ENCODE measurements at places on chromosomes 6 and 20. TPM values are rescaled to one million over a fixed set of nuclear protein-coding genes. Genes with fewer than 3 reads are reported as not detected.

GRCh38 chr6:128929869-128930268, 46.9 kb downstream of the LAMA2 start:
- peak; percentile 26 for DNase-seq

DNA sequence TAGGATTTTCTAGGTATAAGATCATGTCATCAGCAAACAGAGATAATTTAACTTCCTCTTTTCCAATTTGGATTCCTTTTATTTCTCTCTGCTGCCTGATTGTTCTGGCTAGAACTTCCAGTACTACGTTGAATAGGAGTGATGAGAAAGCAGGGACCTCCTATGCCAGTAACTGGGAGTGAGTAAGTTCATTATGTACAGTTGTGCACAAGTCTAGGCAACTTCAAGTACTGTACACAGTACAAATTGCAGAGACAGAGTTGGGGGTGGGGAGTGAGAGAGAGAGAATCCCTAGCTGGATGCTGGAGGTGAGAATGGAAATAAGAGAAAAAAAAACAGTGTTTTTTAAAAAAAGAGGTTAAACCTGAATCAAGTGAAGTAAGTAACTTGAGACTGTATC, 210.2 kb downstream of the MMUT start:
- DNase-seq, result no peak

DNA sequence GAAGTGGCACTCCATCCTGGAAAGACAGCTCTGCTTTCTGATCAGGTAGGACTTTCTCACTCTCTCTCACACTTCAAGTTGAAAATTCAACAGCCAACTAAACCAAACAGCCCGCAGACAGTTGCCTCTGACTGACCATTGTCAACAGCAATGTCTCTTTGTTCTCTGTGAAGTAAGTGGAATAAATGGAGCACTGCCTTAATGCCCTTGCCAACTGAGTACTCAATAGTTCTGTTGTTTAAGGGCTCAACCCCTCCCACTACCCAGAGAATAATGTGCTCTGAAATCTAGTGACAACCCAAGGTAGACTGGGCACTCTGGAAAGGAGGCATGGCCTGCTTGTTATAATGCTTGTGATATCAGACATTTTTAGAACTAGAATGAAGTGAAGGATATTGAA, 16.8 kb upstream of the BCLAF1 start:
- DNase-seq, result no peak

- DNase-seq, result no peak
Observed at GRCh38 chr6:34714663-34715062, 18.1 kb upstream of the ILRUN start.

DNA sequence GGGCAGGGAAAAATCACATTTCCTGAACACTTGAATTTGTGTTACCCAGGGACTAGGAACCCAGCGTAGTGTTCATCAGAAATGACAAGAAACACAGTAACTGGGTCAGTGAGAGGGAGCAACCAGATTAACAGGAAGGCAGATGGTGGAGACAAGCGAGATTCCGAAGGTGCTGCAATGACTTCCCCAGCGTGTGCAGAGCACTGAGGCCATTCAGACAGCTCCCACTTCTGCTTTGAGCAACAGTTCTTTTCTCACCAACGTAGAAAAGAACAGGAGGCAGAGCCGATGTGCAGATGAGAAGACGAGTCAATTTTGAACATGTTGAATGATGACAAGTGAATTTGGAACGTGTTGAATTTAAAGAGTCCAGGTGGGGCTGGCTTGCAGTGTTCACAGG, 63.1 kb upstream of the IFNGR1 start:
- DNase-seq, result no peak

DNA sequence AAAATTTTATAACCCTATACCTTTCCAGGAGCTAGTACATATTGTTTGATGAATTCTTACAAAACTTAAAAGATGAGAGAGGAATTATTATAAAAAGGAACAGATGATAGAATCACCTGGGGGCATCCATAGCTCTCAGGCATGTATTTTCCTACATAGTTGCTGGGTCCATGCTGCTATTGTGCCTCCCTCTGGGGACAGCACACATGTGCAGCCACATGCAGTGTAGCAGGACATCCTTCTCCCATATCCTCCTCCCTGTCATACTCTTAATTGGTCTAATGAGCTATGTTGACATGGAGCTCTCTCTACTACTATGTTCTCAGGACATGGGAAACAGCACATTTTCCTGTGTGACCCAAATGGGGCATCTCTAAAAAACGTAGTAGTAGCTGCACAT, 898.2 kb upstream of the MAP3K7 start:
- DNase-seq, result no peak

- DNase-seq, result no peak
Observed at GRCh38 chr6:37305841-37306425, 47.9 kb upstream of the RNF8 start.

GRCh38 chr20:2892376-2892775, 19.1 kb downstream of the PTPRA start:
- no peak for DNase-seq

DNA sequence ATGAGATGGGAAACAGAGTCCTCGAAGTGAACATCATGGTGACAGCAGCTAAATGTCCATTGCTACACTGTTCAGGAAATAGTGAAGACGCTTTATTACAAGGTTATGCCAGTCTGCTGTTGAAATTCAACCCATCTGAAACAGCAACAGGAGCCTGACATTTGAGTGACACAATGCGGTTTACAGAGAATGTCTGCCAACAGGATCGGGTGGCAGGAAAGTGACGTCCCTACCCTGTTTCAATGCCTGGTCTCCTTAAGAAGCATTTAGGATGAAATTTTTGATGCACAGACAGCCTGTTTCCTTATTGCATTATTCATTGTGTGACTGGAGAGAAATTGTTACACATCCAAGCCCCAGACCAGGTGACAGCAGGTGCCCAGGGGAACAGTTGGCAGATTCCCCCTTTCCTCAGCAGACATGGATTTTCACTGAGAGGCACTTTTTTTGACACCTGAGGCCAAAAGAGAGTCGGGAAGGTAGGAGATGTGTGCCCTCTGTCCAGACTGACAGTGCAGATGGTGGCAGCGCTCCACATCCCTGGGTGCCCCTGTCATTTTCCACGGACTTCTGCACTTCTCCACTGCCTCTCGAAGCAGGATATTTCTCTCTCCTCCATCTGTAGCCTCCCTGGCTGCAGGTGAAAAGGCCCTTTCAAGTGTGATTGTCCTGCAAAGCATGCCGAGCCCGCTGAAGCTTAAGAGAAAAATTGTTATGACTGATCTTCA, 87.9 kb downstream of the BFSP1 start:
- DNase-seq, result no peak

DNA sequence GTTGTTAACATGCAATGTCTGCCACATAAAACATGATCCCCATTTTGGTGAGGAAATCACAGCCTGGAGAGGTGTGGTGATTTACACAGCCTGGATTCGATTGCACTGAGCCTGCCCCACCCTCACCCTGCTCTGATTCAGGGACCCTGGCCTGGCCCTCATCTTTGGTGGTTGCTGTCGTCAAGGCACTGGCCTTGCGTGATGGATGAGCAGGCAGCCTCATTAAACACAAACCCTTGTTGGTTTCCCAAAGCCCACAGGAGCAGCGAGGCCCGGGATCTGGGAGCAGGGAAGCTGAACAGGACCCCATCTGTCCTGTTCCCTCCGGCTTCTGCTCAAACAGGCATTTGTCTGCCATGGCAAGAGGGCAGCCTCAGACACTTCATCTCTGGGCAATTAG, 70.8 kb downstream of the CHMP4B start:
- DNase-seq, result no peak

GRCh38 chr6:74103417-74103816, 407.4 kb downstream of the CD109 start:
- no peak for DNase-seq

- peak; percentile 43 for DNase-seq
Observed at GRCh38 chr6:22071270-22072041, 225.4 kb downstream of the PRL start.

- no peak for DNase-seq
Observed at GRCh38 chr6:116380346-116380745, 9.6 kb downstream of the DSE start.

DNA sequence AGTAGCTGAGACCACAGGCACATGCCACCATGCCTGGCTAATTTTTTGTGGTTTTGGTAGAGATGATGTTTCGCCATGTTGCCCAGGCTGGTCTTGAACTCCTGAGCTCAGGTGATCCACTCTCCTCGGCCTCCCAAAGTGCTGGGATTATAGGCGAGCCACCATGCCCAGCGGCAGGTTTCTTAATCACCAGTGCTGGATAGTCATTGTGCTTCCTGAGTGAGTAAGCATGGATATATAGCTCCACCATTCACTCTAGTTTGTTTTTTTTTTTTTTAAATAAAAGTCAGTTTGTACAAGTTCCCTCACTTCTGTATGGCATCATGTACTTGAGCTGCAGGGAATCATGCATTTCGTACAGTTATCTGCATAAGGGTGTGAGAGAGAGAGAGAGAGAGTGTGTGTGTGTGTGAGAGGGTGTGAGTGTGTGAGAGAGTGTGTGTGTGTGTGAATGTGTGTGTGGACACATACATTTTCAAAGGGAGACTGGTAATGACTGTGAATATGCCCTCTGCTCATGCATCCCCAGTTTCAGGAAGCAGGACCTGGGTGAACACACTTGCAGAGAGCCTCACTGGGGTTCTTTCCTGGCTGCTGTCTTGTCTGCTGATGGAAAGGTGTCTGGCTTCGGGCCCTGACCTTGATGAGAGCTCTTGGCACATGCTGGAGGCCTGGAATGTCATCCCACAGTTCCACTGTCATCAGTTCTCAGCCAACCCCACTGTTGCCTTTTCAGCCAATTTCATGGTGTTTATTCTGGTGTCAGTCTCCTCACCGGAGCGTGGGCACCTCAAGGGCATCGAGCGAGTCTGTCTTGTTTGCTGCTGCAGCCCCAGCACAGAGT, 65.0 kb upstream of the XRN2 start:
- DNase-seq, result peak; percentile 41

GRCh38 chr6:36336779-36337241, at the start of gene BNIP5:
BNIP5 (minus strand) TSS chr6:36336888; CDS start chr6:36330690, 6,198 bp downstream.
- no peak for DNase-seq

GRCh38 chr6:131628726-131629125, 684 bp upstream of the MED23 start:
- no peak for DNase-seq

DNA sequence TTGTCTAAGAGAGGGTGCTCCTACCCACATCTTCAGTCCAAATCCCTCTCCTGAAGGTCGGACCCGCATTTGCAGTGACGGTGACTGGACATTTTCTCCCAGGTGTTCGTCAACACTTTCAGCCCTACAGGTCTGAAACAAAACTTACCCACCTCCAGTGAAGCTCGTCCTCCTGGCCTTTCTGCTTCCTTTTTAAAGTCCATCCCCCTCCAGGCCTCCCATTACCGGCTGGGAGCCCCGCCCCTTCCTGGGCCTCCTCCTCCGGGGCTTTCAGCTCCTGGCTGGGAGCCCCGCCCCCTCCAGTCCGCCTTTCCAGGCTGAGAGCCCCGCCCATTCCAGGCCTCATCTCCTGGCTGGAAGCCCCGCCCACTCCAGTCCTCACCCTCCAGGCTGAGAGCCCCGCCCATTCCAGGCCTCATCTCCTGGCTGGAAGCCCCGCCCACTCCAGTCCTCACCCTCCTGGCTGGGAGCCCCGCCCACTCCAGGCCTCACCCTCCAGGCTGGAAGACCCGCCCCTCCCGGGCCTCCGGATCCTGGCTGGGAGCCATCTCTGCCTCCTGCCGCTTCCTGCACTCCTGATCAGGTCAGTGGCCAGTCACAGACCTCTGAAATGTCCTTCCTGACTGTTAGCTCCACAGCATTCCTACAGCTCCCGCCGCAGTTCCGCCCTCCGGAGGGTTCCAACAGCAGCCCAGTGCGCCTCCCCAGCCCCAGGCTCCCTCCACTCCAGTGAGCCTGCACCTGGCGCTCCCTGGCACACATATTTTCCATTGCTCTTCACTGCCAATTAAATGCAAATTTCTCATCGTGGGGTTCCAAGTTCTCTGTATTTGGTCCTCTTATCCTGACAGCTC, 98.5 kb downstream of the LY86 start:
- peak; percentile 95 for DNase-seq

GRCh38 chr6:113893451-113893850, 36.3 kb downstream of the MARCKS start:
- no peak for DNase-seq

GRCh38 chr6:7537565-7538174, 3.8 kb upstream of the DSP start:
- no peak for DNase-seq

- DNase-seq, result peak; percentile 56
Observed at GRCh38 chr6:117338567-117338966, 73.2 kb downstream of the VGLL2 start.

GRCh38 chr6:75326557-75327258, 42.1 kb upstream of the TMEM30A start:
- no peak for DNase-seq

DNA sequence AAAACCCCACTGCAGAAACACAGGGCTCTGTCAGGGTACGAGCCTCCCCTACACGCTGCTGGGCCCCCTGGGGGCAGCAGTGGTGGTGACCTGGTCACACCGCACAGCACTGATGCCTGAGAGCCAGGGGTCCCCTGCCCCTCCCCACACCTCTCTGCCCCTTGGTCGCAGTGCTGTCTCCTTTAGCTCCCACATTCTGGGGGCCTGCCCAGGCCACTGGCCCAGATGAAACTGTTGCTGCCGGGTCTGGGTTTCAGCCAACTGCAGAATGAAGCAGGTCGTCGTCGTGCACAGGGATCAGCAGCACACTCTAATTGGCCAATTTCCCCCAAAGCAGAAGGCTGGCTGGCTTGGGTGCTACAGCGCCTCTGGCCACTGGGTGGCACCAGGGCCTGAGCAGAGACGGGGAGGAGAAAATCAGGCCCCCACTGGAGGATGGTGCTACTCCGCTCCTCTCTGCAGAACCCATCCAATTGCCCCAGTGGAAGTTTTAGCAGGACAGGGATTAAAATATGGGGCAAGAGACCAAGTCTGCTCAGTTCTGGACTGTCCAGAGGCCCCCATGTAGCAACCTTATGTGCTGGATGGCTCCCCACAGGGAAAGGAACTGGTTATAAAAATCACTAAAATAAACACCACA, 26.1 kb downstream of the DIDO1 start:
- peak; percentile 82 for DNase-seq

DNA sequence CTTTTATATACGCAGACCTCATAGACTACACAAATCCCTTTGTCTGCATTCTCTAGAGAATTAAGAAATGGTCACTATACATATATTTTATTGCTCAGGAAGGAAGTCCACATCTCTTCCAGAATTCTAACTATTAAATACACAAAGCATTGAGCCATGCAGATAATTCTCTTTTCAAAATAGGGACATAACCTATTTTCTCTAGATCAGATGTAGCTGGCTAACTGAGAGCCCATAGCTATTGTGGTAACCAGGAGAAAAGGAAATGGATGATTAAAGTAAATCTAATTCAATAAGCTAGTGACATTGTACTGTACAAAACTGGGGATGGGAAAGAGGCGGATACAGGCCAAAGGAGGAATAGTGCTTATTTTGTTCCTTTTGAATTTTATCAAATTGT, 137.2 kb downstream of the BACH2 start:
- no peak for DNase-seq

- DNase-seq, result no peak
Observed at GRCh38 chr20:33744773-33745385, 13.1 kb downstream of the ZNF341 start.

Gene OR2H2
- total RNA-seq, result not detected

Gene HLA-DOB
- 0.32 TPM for total RNA-seq

Gene CD93
- 41.0 TPM for total RNA-seq

Gene TTBK1
- 0.15 TPM for total RNA-seq

Gene GINS1
- total RNA-seq, result 0.94 TPM

Gene STX7
- total RNA-seq, result 59.0 TPM

Gene RCAN2
- 254 TPM for total RNA-seq

Gene PLCB1
- 7.7 TPM for total RNA-seq

Gene TMEM239
- total RNA-seq, result not detected

Gene SLC32A1
- not detected for total RNA-seq

Gene MRPL14
- total RNA-seq, result 38.8 TPM

Gene ZBTB46
- 13.1 TPM for total RNA-seq

Gene C6orf163
- 1.7 TPM for total RNA-seq

Gene CST2
- not detected for total RNA-seq

Gene HCRTR2
- not detected for total RNA-seq

Gene MMP24
- total RNA-seq, result 0.45 TPM

Measured in left ventricle myocardium superior (tissue), 1 donor.